ENCODE measurements at places on chromosomes 4 and X. TPM values are rescaled to one million over a fixed set of nuclear protein-coding genes. Genes with fewer than 3 reads are reported as not detected.

DNA sequence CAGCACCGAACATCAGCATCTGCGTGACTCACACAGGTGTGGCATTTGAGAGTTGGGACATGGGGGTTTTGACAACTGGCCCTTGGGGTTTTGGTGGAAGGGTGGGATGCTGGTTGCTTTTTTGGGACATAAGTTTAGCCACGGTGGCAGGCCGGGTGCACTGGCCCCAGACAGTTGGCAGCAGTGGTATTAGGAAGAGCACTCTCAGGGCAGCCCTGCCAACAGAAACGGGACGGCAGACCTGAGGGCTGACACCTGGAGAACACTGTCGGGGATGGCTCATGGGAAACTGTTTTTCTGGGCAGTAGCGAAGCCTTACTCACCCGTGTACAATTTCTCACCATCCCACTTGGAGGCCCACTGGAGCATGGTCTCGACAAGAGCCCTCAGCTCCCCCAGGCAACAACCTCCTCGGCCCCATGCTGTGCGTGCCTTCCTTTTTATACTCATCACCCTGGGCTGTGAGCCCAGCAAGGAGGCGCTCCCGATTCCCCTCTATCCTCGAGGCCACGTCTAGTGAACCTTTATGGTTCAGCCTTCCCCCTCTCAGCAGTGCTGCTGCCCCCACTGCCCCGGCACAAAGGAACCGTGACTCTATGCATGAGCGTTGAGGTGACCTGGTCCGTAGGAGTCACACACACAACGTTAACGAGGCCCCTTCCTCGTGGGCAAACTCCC, 30.6 kb downstream of the WDR1 start:
- DNase-seq = no peak

The NPY1R gene
- 4.4 TPM for total RNA-seq

The NHS gene
- 2.0 TPM for total RNA-seq

- DNase-seq = no peak
Observed at GRCh38 chr4:47562297-47562696, 77.2 kb downstream of the ATP10D start.

DNA sequence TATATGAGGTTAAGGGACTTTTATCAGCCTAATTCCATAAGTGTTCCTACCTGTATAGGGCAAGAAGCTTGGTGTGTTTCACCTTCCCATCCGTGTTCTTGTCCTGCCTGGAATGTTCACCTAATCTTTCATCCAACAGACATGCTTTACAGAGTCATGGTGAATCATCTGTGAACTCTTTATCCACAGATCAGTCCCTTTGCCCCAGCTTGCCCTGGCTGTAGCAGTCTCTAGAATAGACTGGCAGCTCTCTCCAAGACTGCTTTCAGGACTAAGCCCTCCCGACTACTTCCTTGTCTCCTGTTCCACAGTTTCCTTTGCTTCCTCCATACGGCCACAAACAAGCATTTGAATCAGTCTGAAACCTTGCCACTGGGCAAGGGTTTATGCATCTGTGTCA, 177.9 kb upstream of the IL15 start:
- DNase-seq = no peak

The PLK4 gene
- total RNA-seq = 2.0 TPM

- DNase-seq = no peak
Observed at GRCh38 chr4:83114576-83114975, at the start of gene PLAC8. TSS of gene PLAC8 (minus strand) at chr4:83114729. CDS start at chr4:83107921, 6,808 bp downstream.

The NDST4 gene
- total RNA-seq = not detected

GRCh38 chrX:73932522-73932921, 369.5 kb downstream of the CHIC1 start:
- no peak for DNase-seq

GRCh38 chr4:32519060-32519459, 1798.9 kb downstream of the PCDH7 start:
- no peak for DNase-seq

GRCh38 chrX:137916090-137916746, 350.3 kb downstream of the ZIC3 start:
- DNase-seq = no peak

The GRIA2 gene
- total RNA-seq = not detected

DNA sequence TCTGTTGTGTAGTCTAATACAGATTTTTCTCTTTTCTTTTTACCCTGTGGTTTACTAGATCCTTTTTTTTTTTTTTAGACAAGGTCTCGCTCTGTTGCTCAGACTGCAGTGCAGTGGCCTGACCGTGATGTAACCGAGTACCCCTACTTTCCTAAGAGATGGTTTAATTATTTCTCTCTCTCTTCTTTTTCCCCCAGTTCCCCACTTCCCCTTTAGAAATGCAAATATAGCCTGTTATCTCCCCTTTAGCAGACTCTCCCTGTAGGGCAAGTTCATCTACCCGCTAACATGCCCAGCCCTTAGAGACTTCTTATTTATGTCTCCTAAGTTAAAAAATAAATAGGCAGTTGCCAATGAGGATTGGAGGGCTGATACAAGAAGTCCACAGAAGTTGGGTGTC, 4.5 kb downstream of the SNX25 start:
- DNase-seq = no peak

DNA sequence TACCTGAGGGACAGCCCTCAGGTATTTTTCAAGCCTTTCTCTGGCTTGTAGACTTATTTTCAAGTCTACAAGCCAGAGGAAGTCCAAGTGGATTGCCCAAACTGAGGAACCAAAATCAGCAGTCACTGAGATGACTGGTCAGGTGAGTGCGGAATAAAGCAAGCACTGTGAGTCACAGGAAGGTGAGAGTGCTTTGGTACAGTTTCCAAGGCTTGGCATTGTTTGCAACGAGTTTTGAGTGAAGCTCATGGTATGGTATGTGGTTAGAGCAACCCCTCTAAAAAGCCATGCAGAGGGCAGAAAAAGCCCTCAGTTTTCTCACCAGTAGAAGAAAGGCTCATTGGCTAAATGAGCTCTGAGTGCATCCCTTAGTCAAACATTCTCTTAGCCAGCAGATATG, 112.8 kb upstream of the EOLA2 start:
- no peak for DNase-seq

- no peak for DNase-seq
Observed at GRCh38 chr4:93730251-93730650, 98.3 kb upstream of the ATOH1 start.

The NAP1L2 gene
- 8.1 TPM for total RNA-seq

The ADRA2C gene
- total RNA-seq = 3.1 TPM

Measured in right atrium auricular region (tissue), 2 donors.